CD4-positive, alpha-beta T cell treated with Interleukin-2 at 100 ng/mL for 4 hours (primary cell): ENCODE measurements at places on chromosomes 7 and 10.

GRCh38 chr10:20200758-20201157 is 384.5 kb downstream of the PLXDC2 start:
- no peak for DNase-seq

DNA sequence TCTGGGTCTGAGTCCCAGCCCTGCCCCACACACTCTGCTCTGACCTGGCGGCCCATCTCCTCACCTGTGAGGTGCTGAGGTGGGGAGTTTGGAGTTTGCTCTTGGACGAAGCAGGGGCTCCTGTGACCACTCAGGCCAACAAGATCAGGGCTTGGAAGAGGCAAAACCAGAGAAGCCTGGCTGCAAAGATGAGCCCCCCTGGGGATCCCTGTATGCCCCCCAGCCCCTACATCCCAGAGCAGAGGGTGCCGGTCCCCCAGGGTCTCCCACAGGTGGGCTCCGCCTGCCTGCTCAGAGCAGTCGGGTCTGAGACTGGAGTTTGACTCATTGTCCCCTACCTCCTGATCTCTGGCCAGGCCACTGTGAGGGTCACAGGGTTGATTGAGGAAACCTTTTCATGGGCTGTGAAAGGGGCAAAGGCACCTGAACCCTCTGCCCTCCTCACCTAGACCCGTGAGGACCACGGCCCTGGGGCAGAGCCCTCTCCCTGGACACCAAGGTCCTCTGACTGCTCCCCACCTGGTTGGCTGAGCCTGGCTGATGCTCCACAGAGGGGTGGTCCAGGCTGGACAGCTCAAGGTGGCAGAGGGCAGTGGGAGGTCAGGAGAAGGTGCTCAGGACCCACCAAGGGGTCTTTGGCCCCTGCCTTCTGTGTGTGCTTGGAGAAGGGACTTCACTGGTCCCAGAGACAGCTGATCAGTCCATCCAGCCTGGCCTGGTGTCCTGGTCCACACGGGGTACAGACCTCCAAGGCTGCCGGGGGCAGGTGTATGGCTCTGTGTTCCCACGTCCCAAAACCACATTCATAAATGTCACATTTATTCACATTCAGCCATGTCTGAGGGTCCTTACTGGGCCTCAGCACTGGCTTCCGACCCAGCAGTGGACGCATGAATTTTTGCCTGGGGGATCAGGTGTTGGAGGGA is 9.1 kb upstream of the SCART1 start:
- no peak for DNase-seq

GRCh38 chr7:11792166-11792565 is 39.8 kb downstream of the THSD7A start:
- DNase-seq: no peak

DNA sequence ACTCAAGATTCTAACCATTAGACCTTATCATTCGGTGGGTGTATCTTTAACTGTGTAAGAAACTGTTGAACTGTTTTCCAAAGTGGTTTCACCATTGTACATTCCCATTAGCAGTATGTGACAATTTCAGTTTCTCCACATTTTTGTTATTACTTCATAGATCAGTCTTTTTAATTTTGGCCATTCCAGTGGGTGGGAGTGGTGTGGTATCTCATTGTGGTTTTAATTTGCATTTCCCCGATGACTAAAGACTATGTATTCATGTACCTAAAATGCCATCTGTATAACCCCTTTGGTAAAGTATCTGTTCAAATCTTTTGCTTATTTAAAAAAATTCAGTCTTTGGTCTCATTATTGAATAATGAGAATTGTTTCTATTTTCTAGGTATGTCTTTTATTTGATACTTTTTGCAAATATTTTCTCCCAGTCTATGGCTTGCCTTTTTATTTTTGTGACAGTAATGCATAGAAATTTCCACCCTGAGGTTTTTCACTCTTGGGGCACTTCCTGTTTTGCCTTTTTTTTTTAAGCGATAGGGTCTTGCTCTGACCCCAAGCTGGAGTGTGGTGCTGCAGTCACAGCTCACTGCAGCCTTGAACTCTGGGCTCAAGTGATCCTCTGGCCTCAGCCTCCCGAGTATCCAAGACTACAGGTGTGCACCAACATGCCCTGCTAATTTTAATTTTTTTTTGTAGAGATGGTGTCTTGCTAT is 141.1 kb upstream of the ITGB1 start:
- peak; percentile 56 for DNase-seq

DNA sequence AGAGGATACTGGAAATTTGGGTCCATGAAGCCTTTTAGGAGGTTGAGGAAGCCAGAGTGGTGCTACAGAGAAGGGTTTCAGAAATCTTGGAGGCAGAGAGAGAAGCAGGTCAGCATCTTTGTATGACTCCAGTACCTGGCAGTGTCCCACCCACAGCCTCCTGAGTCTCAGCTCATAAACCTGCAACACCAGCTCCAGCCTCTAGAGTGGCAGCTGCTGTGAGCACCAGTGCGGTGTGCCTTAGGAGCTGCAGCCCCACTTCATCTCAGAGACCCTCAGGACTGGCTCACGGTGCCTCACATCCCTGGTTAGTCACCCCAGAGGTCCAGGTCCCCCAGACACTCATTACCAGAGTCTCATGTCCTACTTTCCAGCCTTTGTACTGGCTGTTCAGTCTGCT is 84.8 kb upstream of the PRKAR2B start:
- DNase-seq: no peak

DNA sequence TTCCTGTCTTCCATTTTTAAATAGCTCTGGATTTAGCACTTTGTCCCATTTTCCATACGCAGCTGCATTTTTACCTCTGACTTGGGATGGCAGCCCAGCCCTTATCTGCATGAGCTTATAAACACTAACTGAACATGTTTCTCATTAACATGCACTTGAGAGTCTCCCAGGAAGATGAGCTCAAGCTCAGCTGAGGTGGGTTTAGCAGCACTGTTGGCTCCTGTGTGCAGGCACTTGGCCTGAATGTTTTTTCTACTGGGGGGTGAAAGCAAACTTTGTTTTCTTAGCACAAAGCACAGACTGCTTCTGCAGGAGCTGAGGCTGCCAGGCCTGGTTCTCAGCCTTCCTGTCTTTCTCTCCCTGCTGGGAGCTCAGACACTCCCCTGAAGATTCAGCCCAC is 1093.6 kb upstream of the AUTS2 start:
- DNase-seq: no peak

- DNase-seq: no peak
Measured at GRCh38 chr10:106958589-106959361, 205.7 kb downstream of the SORCS1 start.

- no peak for DNase-seq
Measured at GRCh38 chr7:126079581-126079980, 1150.0 kb upstream of the POT1 start.

DNA sequence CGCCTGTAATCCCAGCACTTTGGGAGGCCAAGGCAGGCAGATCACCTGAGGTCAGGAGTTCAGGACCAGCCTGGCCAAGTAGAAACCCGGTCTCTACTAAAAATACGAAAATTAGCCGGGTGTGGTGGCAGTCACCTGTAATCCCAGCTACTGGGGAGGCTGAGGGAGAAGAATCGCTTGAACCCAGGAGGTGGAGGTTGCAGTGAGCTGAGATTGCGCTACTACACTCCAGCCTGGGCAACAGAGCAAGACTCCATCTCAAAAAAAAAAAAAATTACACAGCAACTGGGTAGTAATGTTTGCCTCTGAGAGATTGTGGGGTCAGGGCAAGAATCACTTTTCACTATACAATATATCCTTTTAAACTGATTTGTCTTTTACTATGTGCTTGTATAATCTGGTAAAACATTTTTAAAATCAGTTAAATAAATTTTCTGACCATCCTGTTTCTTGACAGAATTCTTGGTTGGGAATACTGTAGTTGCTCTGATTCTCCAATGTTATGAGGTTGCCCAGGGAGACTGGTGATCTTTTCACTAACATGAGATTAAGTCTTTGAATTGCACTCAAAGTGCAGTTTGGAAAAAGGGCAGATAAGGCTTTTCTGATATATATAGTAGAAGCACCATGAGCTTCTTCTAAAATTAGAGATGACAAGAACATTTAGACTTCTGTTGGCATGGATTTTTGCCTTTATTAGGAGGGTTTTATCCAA is 1.5 kb downstream of the ENTPD7 start:
- DNase-seq: no peak

- no peak for DNase-seq
Measured at GRCh38 chr10:98394851-98395440, 20.0 kb downstream of the PYROXD2 start.

- peak; percentile 81 for DNase-seq
Measured at GRCh38 chr7:155206318-155207020, 91.2 kb upstream of the INSIG1 start.

DNA sequence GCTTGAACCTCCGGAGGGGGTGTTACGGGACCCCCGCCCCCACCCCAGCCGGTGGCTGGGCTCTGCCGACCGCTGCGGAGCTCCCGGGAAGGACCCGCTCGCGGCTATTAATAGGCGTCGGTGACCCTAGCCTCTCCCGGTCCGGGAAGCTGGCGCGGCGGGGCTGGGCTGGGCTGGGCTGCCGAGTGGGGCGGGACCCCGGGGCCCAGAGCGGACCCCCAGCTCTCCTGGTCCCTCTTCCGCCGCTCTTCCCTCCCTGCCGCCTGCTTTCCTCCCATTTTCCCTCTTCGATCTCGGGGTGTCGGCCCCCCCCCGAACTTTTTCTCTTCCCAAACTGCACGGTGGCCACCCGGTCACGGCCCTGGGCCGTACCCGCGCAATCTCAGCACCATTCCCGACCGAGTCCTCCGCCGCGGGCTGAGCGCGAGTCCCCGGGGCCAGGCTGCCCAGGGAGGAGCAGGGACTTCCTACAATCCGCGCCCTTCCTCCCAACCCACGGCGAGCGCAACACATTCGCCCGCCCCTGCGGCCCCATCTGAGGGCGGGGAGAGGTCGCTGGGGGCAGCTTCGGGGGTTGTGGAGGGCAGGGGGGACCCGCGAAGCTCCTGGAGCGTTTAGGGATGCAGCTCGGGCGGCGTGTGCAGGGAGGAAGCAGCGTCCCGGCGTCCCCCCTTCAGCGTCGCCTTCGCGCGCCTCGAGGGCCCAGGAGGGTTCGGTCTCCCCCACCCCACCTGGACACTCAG is 3.1 kb upstream of the ELFN1 start:
- DNase-seq: no peak

GRCh38 chr7:52481571-52481970 is 553.9 kb upstream of the POM121L12 start:
- DNase-seq: no peak

- no peak for DNase-seq
Measured at GRCh38 chr7:81715984-81716588, 53.8 kb downstream of the HGF start.

DNA sequence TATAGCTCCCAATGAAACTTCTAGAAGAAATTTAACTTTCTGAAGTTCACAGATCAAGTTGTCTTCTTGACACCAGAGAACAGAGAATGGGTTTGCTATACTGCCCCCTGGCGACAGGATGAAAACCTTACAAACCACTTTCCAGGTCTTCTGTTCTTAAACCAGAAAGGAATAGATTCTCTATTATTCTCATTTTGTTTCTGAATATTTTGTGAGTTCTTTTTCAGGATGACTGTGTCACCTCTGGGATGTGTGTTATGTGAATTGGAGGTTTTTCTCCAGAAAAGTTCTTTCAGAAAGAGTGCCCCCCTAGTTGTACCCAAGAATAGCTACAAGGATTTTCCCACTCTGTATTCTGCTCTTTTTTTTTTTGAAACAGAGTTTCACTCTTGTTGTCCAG is 6.3 kb downstream of the IFT22 start:
- DNase-seq: peak; percentile 59

- DNase-seq: peak; percentile 35
Measured at GRCh38 chr10:133359554-133359971, 1.7 kb upstream of the FUOM start.

GRCh38 chr10:31116226-31116625 is 84.6 kb upstream of the ZNF438 start:
- DNase-seq: no peak

DNA sequence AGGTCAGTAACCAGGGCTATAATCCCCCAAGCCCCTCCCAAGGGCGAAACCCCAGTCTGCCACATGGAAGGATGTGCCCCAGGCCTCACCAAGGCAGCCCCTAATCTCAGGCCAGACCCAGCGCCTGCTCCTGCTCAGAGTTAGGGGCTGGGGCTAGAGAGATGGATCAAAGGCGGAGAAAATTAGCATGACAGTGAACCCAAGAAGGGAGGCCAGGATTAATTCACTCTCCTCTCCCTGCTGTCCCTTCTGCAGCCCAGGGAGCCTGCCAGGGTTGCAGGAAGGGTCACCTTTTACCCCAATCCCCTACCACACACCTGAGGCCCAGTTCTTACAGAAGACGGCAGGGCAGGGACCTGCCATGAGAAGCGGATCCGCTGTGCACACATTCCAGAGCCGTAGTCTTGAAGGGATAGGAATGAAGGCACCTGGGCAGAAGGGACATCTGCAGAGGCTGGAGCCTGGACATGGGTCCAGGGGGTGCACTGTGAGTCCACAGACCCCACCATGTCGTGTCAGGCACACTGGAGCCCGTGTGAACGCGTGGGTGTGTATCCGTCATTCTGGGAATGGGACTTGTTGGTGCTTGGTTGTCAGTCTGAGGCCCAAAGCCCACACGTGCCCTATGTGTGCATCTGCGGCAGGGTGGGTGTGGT is 11.9 kb upstream of the ZMIZ1 start:
- no peak for DNase-seq

DNA sequence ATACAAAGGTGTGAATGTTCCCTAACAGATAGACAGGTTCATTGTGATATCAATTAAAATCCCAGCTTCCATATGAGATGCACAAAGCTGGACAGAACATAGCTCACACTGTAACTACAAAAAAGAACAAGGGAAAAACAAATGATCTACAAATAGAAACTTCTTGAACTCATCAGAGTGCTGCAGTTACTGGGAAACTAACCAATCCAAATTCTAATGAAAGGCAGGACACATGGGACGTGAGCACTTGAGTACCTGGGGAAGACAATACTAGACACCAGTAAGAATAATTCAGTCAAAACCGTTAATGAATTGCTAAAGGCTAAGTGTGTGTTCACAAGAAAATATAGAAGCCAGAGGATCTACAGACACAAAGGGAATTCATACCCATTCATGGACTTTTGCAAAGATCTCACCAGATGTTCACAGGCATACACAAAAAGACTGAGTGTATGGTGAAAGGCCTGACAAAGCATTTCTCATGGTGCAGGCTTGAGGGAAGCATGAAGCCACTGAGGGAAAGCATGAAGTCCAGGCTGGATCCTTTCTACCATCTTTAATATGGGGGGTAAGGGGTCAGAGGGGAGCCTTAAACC is 7.8 kb upstream of the GPR22 start:
- DNase-seq: no peak

- peak; percentile 95 for DNase-seq
Measured at GRCh38 chr10:6275022-6275997, 72.6 kb downstream of the PFKFB3 start.

GRCh38 chr10:111081595-111081994 is 4.8 kb downstream of the ADRA2A start:
- no peak for DNase-seq

- DNase-seq: no peak
Measured at GRCh38 chr10:124425227-124425962, 6.7 kb upstream of the OAT start.

- peak; percentile 3 for DNase-seq
Measured at GRCh38 chr10:32210306-32211045, 136.5 kb downstream of the EPC1 start.

GRCh38 chr7:24858108-24858977 is 101.1 kb upstream of the GSDME start:
- DNase-seq: no peak

- no peak for DNase-seq
Measured at GRCh38 chr10:19889256-19889655, 73.0 kb downstream of the PLXDC2 start.
